ENCODE measurements at places on chromosomes 4 and X.

GRCh38 chrX:8913655-8914409 is 112.6 kb upstream of the FAM9A start:
- no peak for DNase-seq

GRCh38 chr4:48375651-48376304 is 34.4 kb downstream of the SLAIN2 start:
- peak; percentile 40 for DNase-seq

DNA sequence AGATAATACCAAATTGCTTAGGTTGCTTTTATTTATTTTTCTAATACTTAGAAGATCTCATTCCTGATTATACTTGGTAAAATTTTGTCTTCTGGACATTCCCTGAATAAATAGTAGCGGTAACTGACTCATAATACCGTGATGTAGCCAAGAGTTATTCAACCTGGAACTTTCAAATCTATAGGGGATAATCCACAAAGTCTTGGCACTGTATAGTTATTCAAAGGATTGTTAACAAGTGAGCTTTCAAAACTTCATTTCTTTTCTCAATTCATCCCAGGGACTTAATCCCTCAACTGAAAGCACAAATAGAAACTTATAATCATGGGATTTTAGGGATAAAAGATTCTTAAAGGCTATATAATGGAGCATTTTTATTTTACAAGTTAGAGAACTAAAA is 1383.3 kb downstream of the FAM133A start:
- DNase-seq, result no peak

GRCh38 chr4:12880844-12881243 is 603.3 kb downstream of the RAB28 start:
- DNase-seq, result no peak

- DNase-seq, result no peak
Observed at GRCh38 chr4:52842792-52843191, 19.3 kb upstream of the RASL11B start.

DNA sequence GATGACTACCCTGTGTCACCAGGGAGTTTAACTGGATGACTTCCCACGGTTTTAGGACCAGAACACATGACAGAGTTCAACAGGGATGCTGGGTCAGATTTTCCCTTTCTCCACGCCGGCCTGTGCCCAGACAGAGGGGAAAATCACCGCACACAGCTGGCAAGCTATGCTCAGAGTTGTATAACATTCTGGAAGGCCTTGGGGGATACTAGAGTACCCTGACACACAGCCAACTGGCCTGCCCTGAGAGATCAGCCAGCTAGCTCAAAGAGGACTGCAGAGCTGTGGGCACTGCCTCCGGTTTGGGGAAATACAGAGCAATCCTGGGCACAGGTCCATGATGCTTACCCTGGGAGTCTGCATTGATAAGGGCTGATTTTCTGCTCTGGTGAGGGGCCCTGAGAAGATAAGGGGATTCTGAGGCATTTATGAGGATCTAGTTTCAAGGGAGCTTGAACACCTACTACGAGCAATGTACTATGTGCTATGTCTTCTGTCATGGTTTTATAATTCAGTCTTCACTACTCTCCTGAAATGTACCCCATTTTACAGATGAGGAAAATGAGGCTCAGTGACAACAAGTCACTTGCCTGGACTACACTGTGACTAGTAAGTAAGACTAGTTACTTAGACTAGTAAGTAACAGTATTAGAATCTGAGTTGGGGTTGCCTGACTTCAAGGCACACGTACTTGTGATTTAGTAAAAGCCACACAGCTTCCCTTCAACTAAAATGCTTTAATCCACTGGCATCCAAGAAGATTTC is 14.7 kb downstream of the C4orf54 start:
- no peak for DNase-seq

DNA sequence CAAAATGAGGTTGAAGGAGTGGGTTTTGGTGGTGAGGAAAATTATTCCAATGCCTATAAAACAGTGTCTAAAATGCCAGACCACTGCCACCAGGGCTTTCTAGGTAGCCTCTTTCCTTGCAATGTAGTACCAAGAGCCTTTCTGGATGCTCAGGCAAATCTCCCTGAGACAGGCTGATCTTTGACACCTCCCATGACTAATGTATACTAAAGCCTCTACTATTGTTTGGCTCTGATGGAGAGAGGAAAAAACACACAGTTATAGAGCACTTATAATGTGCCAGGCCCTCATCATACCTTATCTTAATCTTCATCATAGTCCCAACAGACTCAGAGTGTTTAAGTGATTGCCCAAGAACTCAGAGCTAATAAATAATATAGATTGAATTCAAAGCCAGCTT is 5.8 kb downstream of the MTMR8 start:
- no peak for DNase-seq

- no peak for DNase-seq
Observed at GRCh38 chr4:26322346-26322745, 1.5 kb downstream of the RBPJ start.

DNA sequence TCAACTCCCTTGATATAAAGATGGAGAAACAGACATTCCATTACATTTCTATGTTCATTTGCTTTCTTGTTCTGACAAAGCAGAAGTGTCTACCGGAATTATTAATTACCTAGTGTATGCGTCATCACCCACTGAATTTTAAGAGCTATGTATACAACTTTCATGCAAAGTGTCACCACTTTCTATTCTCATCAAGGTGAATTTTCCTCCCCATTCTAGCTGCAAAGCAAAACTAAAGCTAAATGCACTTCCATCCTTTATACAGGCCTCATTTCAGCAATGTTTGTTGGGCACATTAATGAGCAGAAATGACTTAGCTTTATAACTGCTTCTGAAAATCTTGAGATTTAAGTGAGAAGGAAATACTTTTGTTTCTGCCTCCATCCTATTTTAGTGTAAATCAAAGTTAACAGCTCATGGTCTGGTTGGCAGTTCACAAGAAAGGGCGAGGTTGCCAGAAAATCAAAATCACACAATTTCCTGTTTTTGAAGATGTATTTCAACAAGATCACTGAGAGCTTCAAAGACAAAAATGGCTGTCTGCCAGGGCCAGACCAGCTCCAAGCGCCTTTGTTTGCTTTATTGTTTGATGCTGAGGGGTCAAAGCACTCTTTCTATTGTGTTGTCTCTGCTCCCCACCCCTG is 7.2 kb upstream of the FAM9C start:
- DNase-seq, result no peak

DNA sequence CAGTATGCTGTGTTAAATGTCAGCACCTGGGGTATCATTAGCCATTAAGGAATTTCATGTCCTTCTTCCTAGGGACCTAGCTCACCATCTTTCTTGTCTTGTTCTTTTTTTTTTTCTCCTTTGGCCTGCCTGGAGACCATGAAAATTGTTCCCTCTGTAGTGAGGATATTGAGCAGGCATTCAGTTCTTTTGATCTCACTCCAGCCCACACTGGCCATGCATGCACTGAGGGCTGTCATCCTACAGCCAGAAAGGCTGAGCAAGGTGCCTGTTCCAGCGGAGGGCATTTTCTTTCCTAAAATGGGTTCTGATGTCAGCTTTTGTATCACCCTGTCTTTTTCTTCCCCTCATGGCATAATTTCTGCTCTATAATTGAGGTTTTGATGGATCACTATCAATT is 275.9 kb upstream of the HAND2 start:
- DNase-seq, result no peak

DNA sequence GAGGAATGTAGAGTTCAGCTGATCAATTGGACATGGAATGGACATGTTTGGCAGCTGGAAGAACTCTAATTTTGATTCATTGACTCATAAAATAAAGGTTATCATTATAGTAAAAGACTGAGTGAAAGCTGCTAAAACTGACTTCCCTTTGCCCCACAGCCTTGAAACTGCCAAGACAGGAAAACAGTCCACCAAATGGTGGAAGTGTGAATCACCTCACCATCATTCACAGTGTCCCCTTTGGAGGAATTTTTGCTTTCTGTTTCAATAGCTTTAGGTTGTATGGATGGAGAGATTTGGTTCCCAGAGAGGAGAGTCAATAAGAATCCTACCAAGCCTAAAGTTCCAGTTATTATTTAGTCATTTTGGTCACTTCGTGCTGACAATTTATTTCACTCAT is 20.8 kb upstream of the FREM3 start:
- DNase-seq, result no peak

DNA sequence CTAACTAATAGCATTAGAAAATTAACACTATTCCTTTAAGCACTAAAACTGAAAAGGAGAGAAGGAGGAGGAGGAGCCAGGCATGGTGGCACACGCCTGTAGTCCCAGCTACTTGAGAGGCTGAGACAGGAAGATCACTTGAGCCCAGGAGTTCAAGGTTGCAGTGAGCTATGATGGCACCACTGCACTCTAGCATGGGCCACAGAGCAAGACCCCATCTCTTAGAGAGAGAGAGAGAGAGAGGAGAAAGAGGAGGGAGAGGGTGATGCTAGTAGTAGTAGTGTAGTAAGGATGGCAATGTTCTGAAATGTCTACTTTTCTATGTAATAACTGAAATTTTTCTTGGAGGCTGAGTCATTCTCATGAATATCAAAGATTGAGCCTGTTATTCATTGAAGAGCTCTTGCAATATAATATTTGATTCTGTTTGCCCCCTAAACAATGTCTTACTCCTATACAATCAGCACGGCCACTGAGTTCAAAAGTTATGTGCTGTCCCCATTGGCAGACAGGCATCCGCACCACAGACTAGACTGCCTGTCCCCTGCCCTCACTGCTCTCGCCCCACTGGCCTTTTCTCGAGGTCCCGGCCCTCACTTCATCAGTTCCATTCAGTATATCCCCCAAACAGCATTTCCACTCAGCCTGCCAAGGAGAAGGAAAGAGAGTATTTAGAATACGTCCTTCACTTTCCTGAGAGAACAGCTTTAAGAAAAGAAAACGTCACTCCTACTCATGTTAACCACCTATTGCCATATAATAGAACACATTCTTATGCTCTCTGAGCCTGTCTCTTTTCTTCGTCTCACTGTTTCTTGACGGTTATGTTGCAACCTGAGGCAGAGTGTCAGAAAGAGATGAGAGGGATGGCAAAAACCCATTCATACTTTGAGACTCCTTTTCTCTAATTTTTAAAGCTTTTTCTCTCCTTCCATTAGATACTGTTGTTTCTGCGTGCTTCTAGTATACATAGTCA is 238.1 kb downstream of the PALLD start:
- DNase-seq, result no peak

DNA sequence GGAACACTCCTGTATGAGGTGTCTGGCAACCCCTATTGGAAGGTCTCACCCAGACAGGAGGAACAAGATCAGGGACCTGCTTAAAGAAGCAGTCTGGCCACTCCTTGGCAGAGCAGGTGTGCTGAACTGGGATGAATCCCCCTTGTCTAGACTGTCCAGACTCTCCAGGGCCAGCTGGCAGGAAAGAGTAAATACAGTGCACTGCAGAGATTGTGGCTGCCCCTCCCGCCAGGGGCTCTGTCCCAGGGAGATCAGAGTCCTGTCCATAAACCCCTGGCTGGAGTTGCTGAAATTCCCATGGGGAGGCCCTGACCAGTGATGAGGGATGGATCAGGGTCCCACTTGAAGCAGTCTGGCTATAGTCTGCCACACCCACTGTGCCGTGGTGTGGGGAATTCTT is 17.7 kb downstream of the STPG2 start:
- no peak for DNase-seq

DNA sequence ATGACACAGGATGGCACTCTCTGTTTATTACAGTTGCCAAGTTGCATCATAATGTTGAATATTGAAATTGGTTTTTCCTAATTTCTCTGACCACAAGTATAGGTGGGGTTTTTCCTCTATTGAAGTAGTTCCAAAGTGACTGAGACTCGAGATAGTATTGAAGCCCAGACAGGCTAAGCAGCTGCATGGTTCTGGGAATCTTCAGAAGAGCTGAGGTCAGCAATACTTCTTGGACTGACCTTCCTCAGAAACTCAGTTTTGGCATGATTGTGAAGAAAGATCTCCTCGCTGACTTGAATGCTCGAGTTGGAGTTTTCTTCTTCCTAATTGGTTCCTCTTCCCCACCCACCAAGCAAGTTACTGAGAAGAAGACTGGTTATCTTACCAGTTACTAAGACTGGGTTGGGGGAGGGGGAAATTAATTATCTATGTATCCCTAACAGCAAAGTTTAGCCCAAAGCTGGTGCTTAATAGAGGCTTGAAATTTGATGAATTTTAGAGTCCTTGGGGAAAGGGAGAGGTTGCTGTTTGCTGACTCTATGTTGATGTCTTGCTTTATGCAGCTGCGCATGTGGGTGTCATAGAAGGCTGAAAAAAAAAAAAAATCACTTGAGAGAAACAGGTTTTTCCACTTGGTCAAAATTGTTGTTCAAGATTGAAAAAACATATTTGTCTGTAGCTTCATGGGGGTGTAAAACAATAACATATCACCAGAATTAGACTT is 91.1 kb downstream of the P2RY10 start:
- DNase-seq, result no peak

DNA sequence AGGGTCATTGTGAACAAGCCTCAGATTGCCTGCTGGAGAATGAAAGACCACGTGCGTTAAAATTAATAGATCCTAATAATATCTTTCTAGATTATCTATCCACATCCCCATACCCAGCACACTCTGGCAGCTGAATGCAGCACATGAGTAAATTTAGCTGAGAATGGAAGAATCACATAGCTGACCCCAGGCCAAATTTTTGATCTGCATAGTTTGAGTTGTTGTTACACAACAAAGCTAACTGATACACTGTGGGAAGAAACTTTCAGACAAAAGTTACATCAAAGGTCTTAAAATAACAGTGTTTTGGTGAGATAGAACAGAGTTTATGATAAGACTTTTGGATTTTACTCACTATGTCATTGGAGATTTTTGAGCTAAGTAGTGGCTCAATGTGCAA is 72.4 kb upstream of the ANXA10 start:
- no peak for DNase-seq

DNA sequence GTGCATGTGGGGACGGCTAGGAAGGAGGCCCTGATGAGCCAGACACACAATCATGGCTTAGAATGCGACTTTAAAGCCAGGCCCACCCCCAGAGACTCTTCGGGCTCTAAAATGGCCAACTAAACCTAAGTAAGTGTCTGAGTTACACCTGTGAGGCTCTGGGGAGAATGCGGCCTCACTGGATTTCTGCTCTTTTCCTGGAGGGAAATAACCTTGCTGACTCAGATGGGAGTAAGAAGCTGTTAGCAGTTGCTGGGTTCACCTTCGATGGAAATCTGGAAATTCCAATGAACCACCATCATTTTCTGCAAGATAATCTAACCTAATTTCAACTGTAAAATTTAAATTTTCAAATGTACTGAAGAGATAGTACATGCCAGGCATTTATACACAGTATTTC is 97.6 kb upstream of the MAML3 start:
- no peak for DNase-seq

GRCh38 chr4:62003695-62004094 is 803.6 kb downstream of the ADGRL3 start:
- DNase-seq, result no peak

GRCh38 chrX:19953145-19953544 is 37.7 kb downstream of the BCLAF3 start:
- DNase-seq, result no peak

GRCh38 chr4:64158648-64159326 is 250.5 kb downstream of the TECRL start:
- DNase-seq, result peak; percentile 10

GRCh38 chrX:38103857-38104812 is 97.8 kb downstream of the SYTL5 start:
- DNase-seq, result no peak

- DNase-seq, result no peak
Observed at GRCh38 chr4:40122941-40123340, 66.3 kb downstream of the N4BP2 start.

- no peak for DNase-seq
Observed at GRCh38 chr4:171621646-171622045, 191.6 kb upstream of the GALNTL6 start.

Measured in HuH-7 (cell line).